Naive thymus-derived CD4-positive, alpha-beta T cell (primary cell): ENCODE measurements at places on chromosomes 4 and X.

DNA sequence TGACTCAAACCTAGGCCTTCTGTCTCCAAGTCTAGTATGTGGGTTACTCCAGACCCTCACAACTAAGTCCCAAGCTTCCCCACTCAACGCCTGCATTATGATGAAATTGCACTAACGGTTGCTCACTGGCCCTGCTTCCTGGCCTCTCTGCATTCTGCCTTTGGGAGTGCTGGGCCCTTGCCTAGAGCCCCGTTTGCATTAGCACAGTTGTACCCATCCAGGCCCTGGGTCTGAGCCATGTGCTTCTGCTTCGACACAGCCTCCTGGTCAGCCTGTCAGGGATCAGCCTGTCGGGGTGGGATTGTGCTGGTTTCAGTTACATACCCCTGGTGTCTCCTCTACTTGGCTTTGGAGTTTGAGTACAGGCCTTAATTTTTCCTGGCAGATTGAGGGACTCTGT is 58.4 kb downstream of the DCUN1D4 start:
- no peak for DNase-seq

GRCh38 chr4:2273657-2274319 is 11.9 kb upstream of the MXD4 start:
- DNase-seq, result no peak

DNA sequence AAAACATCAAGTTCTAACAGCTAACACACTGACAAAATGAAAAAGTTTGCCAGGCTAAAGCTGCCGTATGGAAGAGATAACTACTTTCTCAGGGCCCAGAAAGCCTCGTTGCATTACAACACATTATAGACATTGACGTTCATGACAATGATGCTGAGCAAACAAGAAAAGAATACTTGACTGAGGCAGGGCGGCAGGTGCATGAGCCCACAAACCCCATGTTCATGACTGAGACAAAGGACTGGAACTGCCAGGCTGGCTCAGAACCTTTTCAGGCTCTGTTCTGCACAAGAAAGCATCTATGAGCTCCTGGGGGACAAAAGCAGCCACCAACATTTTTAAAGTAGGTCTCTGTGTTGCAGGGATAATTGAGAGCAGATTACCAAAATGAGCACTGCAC is 13.6 kb downstream of the TLR6 start:
- no peak for DNase-seq

DNA sequence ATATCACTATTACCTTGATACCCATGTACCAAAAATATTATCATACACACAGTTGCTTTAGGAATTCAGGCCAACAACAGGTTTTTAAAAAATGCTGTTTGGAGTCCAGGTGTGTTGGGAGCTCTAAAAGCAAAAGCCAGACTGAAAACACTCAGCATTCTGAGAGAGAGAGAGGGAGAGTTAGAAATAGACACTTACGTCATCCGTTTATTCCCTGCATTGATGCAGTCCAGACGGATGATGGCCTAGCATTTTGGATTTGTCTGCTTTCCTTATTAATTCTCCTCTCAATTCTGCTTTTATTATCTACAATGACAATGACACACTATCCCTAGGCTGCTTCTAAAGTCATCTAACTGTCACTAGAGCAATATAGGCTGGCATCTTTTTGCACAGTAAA is 358.3 kb upstream of the BOD1L1 start:
- no peak for DNase-seq

GRCh38 chr4:84878546-84878945 is 87.9 kb downstream of the WDFY3 start:
- DNase-seq, result no peak

DNA sequence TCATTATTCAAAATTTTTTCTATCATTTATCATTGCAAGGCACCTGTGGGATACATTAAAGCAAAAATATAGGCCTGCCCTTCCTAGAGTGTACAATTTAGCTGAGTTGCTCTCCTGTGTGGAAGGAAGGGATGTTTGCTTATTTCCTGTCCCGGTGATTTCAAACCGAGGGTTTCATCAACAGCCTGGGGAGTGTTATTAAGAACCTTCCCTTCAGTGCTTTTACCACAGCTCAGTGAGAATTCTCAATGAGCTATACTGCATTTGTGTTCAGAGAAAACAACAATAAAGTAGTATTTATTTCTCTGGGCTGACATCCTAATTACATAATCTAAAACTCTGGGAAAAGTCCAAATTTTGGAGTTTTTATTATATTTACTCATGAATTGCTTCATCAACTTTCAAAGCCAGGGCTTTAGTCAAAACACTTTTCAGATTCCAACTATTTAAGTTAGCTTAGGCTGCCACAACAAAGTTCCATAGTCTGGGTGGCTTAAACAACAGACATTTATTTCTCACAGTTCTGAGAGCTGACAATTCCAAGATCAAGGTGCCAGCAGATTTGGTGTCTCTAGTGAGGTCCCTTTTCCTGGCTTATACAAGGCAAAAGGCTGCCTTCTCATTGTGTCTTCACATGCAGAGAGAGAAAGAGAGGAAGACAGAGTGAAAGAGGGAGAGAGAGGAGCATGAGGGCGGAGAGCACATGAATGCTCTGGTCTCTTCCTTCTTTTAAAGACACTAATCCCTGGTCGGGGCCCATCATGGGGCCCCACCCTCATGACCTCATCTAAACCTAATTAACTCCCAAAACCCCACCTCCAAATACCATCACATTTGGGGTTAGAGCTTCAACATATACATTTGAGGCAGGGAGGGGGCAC is 62.6 kb downstream of the MMRN1 start:
- DNase-seq, result no peak

DNA sequence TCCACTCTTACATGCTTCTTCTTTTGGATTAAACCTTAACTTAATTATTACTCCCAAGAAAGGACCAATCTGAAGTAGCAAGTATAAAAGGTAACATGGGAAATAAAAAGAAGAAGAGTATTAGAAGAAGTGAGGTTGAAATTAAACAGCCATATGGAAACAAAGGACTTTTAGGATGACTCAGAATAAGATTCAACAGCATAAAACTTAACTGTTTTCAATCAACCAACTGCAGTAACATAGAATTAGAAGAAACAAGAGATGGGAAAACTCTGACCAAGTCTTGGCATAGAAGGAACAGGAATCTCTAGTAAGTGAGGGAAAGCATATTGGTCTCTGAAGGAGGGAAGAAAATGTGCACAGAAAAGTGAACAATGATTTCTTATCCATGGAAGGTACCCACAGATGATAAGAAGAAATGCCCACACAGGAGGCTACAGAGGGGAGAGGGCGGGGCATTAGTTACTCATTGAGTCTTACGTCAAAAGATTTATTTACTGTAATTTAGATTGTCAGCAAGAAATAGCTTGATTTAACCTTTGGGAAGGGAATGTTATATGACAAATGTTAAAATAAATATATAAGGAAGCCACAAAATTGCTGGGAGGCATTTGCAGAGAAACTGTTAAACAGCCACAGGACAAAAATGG is 177.3 kb downstream of the BANK1 start:
- DNase-seq, result no peak

GRCh38 chrX:46168254-46168653 is 377.0 kb downstream of the ZNF674 start:
- DNase-seq, result no peak
